Activated CD8-positive, alpha-beta memory T cell treated with anti-CD3 and anti-CD28 coated beads for 1 hour (primary cell): ENCODE measurements at places on chromosomes 12 and 14.

- no peak for DNase-seq
Measured at GRCh38 chr12:103050273-103050672, 92.8 kb downstream of the ASCL1 start.

DNA sequence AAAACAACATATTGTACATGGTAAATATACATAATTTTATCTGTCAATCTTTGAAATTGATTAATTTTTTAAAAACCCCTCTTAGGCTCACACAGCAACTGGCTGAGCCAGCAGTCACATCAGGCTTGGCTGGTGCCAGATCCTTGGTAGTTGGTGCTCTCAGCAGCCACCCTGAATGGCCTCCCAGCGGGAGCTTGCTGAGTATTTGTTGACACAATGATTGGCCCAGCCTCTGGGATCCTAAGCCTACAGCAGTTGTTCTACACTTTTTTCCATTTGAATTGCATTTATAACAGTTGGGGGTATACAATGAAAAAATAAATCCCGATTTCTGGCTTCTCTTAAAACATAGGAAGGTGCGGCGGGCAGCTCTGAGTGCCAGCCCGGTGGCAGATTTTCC lies 11.1 kb downstream of the PRKAB1 start:
- no peak for DNase-seq

GRCh38 chr14:58954052-58954451 lies 234.4 kb upstream of the DAAM1 start:
- DNase-seq: no peak

GRCh38 chr12:14691560-14691959 lies 4.8 kb downstream of the GUCY2C start:
- no peak for DNase-seq

GRCh38 chr12:53860426-53861345 lies 77.9 kb upstream of the HOXC13 start:
- DNase-seq: no peak

DNA sequence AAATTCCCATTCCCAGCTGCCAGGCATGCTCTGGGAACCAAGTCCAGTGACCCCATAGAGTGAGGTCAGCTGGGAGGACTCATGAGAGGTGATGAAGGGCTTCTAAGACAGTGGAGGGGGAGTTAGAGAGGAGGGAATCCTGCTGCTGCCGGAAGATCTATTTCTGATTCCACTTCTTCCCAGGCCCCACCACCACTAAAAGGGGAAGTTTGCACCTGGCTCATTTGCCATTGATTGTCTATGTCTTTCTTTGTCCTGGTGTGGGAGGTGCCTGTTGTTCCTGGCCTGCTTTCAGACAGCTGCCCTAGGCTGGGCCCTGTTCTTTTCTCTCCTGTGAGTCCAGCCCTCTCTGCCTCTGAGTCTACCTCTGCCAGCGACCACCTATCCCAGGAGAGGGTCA lies 3.0 kb upstream of the KRT6A start:
- no peak for DNase-seq

GRCh38 chr14:58978343-58978742 lies 210.1 kb upstream of the DAAM1 start:
- DNase-seq: no peak

DNA sequence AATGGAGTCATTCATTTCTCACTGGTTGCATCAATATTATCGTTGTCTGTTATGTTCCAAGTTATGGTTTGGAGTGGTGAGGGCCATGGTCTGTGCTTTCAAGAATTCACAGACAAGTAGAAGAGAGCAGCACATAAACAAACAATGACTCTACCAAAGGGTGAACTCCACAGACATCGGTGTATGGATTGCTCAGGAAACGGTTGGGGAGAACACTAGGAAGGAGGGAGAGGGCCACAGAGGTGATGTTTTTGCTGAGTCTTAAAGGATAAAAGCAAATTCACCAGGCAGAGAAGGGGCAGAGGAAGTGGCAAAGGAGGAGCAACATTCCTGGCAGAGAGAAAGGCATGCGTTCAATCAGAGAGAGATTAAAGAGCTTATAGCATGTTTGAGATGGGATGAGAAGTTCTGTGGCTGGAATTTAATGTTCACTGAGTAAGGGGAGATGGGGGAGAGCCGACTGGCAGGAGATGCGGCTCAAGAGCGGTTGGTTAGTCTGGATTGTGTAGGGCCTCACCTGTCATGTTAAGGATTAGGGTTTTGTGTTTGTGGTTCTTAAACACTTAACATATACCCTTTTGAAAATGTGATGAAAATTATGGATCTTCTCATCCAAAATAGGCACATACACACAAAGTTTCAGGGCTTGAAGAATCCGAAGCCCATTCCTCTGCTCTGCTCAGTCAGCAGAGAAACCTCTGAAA lies 42.3 kb upstream of the FRMD6 start:
- DNase-seq: no peak

- DNase-seq: no peak
Measured at GRCh38 chr12:121939186-121939585, 20.8 kb downstream of the CFAP251 start.

- no peak for DNase-seq
Measured at GRCh38 chr12:116616536-116617248, 57.5 kb downstream of the MAP1LC3B2 start.

DNA sequence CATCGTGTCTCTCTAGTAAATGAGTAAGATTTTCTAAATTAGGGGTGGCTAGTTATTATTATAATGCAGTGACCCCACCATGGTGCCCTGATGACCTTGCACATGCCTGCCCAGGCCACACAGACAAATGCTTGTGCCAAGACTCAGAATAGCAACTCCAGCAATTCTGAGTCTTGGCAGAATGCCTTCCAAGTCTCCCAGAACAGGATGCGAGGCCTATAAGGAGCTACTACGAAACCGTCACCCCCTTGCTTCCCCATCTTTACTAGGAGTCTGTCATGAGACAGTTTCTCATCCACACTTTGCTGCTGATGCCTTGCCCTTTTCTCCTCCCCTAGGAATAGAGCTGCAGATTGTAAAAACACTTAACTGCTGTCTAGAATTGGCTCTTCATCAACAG lies 559.9 kb downstream of the TRHDE start:
- DNase-seq: no peak
